ENCODE measurements at places on chromosomes 3 and 15.

- DNase-seq: no peak
Measured at GRCh38 chr3:53729618-53730017, 116.6 kb downstream of the CHDH start.

DNA sequence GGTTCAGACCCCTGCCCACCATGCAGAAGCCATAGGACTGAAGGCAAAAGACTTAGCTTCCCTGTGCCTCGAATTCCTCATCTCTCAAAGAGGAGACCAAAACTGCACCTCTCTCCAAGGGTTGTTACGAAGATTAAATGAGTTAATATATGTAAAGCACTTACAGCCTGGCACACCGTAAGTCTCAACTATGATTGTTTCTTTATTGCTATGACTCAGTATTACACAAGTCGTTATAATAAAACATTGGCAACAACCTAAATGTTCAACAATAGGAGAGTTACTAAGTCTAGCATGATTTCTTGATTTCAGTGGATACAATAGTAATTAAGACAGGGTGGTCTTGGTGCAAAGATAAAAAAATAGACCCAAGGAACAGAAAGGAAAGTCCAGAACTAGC lies 19.6 kb upstream of the FGD5 start:
- no peak for DNase-seq

DNA sequence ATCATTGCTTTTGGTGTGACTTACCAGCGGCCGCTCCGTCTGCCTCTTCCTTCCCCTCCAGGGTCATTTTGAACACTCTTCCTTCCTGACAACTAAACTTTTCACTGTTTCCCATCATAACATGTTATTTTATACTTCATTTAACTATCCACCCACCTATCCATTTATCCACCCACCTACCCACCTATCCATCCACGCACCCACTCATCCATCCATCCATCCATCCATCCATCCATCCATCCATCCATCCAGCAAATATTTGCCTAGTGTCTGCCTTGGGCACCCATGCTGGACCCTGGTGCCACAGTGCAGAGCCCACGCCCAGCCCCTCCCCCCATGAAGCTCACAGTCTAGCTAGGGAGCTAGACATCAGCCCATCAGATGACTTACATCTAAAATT lies 254.9 kb downstream of the TLE3 start:
- DNase-seq: no peak

DNA sequence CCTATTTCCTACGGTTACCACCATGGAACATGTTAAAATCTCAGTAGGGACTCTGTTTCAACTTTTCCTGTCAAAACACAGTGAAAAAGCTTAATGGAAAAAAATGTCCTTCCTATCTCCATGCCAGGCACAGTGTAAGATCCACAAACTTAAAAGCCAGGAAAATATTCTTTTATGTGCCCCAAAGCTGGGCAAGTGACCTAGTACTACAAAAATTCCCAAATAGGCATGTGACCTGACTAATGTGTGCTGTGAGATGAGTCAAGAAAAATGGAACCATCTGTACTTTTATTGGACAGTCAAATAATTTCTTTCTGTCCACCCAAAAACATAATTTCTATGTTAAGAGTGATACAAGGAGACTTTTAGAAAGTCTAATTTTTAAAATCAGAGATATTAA lies 406.0 kb downstream of the ZBTB20 start:
- DNase-seq: no peak

GRCh38 chr3:29890801-29891200 lies 609.9 kb downstream of the RBMS3 start:
- DNase-seq: no peak

- DNase-seq: no peak
Measured at GRCh38 chr15:49675041-49675440, 54.2 kb downstream of the DTWD1 start.

GRCh38 chr3:134029256-134029733 lies 430 bp downstream of the SLCO2A1 start:
- no peak for DNase-seq

DNA sequence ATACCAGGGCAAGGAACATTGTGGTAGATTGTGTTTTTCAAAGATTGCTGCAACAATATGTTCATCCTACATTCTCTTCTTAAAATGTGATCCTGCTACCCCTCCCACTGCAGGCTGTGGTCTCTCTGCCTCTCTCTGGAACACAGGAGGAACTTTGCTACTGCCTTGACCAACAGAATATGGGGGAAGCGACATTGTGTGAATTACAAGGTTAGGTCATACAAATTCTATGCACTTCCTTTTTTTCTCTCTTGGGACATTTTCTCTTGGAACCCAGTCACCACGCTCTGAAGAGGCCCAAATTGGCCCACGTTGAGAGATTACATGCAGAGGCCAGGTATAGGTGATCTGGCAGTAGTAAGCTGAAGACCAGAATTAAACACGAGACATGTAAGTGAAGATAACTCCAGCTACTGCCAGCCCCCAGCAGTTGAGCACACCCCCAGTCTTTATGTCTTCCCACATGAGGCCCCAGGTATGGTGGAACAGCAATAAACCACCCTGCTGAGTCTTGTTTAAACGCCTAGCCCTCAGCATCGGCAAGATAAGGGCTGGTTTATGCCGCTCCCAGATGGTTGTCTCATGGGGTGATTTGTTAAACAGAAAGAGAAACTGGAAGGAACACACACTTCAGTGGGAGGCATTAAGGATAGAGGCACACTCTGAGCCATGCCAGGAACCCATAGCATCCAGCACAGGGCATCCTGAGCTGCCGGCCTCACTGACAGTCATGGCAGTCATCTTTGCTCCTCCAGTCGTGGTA lies 59.9 kb downstream of the FAM43A start:
- no peak for DNase-seq

- no peak for DNase-seq
Measured at GRCh38 chr3:71850654-71851053, 65.7 kb upstream of the PROK2 start.

- no peak for DNase-seq
Measured at GRCh38 chr15:62698646-62699045, 343.9 kb upstream of the TPM1 start.

GRCh38 chr15:40335938-40336743 lies 4.6 kb downstream of the CCDC9B start:
- no peak for DNase-seq

DNA sequence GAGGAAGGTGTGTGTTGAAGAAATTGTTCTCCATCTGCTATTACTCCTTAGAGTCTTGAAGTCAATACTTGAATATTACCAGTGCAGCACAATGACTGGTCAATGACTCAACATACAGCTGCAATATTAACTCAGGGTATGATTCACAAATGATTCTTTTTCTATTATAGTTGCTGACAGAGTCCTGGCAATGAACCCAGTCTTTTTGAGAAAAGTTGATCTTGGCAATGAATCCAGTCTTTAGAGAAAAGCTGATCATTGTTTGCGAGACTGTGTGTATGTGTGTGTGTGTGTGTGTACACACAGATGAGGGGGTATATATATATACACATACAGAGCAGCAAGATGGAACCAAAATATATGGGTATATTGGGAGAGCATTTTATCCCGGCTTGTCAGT lies 315.1 kb downstream of the ZNF385D start:
- no peak for DNase-seq

- no peak for DNase-seq
Measured at GRCh38 chr3:46924921-46925584, 47.5 kb downstream of the PTH1R start.

GRCh38 chr3:60202052-60202726 lies 1049.1 kb downstream of the FHIT start:
- DNase-seq: no peak

- no peak for DNase-seq
Measured at GRCh38 chr3:146154995-146155394, 6.0 kb downstream of the PLOD2 start.

- DNase-seq: no peak
Measured at GRCh38 chr3:192597506-192597905, 129.8 kb downstream of the FGF12 start.

DNA sequence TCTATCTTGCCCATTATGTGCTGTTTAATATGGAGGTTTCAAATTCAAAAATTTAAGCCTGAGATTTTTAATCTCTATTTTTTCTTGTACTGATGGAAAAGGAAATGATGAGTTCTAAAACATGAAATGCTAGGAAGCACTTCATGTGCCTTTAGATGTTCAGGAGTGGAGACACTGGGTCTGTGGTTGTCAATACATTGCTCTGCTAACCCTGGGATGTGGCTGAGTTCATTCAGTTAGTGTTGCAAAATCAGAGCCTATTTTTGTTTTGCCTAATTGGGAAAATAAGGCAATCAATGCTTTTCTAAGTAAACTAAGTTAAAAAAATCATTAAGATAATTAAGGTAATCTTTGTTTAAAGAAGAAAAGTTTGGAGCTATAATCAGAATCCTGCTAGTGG lies 83.1 kb downstream of the DIPK2A start:
- DNase-seq: no peak

DNA sequence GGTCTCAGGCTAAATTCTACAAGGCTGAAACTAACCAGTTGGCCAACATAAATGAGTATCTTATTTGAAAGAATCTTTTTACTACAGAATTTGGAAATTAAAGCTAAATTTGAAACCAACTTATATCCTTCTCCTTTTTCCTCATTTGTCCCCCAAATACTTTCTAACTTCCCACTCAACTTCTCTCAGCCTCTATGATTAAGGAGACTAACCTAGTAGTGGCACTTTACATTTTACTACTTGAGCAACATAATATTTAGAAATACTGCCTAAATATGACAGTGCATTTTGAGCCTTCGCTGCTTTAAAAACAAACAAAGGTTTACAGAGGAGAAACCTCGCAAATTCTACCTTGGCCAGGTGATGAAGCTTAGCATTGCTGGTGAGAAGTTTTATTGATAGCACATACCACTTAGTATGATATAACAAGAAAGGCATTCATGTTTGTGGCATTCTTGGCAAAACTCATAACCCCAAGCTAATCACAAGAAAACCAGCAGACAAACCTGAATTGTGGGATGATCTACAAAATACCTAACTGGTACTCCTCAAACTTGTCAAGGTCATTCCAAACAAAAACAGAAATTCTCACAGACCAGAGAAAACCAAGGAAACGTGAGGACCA lies 432.1 kb upstream of the CFAP20DC start:
- no peak for DNase-seq

DNA sequence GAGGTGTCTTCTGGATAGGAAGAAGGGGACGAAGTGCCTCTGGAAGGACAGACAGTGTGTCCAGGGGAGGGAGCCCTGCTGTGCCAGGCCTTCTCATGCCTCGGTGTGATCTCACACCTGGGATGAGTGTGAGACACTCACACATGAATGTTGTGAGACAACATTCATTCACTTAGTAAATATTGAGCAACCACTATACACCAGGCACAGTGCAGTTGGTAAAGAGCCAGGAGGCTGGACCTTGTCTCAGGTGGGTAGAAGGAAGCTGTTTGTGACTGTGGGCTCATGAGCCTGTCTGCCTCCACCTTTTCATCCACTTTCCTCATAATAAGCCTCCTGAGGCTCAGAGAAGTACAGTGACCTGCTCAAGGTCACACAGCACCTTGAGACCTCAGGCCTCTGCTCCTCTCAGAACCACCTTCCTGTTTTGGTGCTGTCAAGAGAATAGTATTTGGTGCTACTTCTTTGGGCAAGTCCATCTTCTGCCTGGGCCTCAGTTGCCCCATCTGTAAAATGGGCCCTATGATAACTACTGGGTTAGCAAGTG lies 20.9 kb downstream of the SLC6A6 start:
- DNase-seq: no peak

Data from stimulated activated CD8-positive, alpha-beta memory T cell treated with anti-CD3 and anti-CD28 coated beads, Interleukin-2, amount 100 ng/mL, for 1 hour (primary cell).